ENCODE measurements at places on chromosomes 3 and 15.

GRCh38 chr3:130975251-130975650 is 51.4 kb downstream of the ASTE1 start:
- no peak for DNase-seq

- DNase-seq: no peak
These were observed 711.8 kb upstream of the UBE2E2 start for GRCh38 chr3:22491344-22491743.

DNA sequence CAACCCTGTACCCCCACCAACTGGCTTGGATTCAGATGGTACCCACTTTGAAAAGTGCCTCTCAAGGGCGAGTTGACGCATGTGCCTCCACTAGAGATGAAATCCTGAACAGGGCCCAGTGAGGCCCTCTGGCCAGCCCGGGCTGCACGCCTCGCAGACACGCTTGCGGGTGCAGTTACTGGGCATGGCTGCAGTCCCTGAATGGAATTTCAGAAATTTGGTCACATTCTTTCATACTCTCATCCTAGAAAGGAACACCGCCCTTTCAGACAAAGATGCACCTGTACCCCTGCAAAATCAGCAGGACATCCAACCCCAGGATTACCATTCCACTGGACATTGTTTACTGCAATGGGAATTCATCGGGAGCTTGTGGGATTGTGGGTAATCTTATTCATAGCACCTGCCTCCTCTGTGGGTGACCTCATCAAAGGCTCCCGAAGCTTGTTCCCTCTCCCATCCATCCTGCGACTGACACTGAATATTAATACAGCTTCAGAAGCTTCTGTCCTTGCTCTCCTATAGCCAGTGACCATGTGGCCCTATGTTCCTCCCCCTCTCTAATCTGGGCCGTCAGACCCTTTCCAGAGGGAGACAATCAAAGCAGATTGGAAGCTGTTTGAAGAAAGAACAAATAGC is 42.5 kb upstream of the TPM1 start:
- no peak for DNase-seq

DNA sequence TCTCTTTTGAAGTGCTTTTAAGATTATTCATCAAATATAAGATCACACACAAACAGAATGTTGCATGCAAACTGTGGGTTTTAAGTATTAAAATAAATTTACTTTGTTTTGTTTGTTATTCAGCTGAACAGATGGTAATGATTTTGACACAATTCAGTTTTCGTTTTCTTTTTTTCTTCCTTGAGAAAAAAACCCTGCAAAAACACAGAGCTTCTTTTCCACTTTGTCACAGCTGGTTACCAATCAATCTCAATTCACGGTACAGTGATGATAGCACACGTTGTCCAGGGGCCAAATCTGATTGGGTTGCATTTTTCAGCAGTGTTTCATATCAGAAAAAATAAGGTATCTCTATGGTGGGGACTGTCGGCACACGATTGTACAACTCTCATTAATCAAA is 473.6 kb downstream of the ROBO2 start:
- no peak for DNase-seq

GRCh38 chr3:12818773-12819172 is 22.3 kb downstream of the CAND2 start:
- no peak for DNase-seq

DNA sequence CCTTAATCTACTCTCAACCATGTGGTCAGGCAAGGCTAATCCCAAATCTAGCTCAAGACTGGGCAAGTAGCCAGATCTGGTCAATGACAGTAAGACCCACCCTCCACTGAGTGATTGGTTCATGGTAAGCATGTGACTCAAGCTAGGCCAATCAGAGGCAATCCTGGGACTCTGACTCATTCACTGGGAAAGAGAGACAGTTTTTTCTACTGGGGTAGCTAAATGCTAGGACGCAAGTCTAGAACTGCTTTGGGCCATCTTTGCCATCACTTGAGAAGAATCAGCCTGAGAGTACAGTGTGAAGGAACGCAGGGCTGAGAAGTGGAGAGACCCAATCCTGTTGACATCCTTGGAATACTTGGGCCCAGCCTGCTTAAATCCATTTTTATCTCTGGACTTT is 9.4 kb upstream of the RAD18 start:
- DNase-seq: no peak

- DNase-seq: no peak
These were observed 108.7 kb downstream of the RARB start for GRCh38 chr3:25536521-25537391.

- no peak for DNase-seq
These were observed 60.7 kb downstream of the ZDHHC19 start for GRCh38 chr3:196150481-196150880.

DNA sequence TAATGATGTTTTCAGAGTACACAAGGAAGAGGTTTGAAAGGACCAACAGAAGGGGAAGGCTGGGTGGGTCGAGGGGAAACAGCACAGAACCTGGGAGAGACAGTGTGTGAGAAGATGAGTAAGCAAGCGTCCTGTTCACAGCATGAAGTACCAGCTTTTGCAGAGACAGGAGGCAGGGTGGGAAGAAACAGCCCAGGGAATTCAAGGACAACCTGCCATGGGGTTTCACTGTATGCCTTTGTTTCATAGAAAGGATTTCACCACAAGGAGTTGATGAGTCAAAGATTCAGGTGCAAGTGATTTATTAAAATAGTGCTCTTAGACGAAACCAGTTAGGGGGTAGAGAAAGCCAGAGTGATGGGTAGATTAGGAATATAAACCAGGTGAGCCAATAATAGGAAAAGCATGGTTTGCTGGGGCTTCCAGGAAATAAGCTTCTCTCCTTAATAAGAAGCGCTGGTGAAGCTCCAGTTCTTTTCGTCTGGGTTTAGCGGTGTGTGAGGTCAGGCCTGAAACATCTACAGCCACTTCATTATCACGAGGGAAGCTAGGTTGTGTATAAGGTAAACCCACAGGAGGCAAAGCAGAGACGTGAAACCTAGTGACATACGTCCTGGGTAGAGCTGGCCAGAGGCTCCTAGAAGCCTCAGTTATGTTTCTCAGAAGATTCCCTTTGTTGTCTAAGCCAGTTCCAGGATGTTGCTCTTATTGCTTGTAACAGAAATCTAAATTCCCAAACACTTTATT is 3.9 kb downstream of the HHLA2 start:
- no peak for DNase-seq

DNA sequence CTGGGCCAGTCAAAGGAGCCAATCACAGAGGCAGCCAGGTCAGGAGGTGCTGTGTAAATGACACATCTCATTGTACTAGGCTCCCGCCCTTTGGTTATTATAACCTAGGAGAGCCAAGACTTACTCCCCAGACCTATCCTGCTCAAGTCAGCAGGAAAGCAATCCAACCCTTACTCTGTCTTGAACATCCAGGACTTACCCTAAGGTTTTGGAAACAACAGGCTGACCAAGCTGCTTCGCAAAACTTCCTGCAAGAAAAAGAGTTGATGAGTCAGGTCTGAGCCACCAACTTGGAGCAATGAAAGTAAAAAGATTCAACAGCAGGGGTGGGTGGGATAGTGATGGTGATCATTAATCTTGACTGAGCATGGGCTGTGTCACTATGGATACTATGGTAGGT is 144.4 kb downstream of the MYLK start:
- DNase-seq: no peak

DNA sequence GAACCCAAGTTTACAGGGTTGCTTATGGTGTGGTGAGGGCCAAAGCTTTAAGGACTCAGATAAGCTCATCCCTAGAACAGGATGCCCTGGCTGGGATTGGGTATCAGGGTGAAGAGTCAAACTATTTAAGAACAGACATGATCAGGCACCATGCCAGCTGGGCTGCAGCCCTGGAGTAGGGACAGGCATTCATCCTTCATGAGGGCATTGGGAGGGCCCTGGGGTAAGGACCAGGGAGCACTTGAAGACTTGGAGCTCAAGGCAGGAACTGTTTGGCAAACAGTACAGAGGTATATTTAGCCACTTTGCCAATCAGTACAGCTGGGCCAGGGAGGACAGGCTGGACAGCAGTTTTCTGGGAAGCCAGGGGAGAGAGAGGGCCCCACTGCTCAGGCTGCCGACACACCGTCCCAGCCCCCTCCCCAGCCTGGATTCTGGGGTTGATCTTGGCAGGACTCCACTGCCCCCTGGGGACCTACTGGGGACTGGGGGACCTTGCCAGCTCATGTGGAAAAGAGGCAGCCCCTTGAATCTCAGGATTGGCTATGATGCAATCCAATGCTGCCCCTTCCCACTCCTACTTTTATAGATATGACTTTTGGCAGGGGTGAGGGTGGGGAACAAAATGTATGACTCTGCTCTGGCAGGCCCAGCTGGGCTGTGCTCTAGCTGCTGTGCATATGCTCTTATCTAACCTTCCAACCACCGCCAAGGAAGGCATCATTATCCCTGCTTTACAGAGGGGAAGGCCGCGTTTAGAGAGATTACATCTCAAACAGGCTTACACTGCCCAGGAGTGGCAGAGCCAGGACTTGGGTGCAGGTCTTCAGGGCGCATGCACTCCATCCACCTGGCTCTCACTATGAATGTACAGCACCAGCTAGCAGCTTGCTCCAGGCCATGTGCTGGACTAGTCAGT is 2.3 kb downstream of the PLA2G4E start:
- no peak for DNase-seq

- DNase-seq: no peak
These were observed 175.4 kb downstream of the MBNL1 start for GRCh38 chr3:152444029-152444641.

DNA sequence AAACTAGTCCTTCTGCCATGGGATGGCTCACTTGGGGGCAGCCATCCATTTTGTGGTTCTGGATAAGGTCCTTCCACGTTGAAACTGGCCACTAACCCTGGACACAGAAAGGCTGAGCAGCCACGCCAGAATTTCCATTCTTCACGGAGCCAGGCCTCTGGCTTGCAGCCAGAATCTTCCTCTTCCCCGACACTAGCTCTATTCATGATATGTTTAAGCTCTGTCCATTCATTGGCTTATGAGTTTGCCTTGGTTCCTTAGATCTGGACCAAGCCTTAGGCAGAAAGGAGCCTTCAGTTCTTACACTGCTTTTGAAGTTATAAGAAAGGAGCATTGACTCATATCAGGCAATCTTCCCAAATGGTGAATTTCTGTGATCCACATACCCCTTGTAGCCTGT is 288.4 kb upstream of the GOLGA6L4 start:
- no peak for DNase-seq

- no peak for DNase-seq
These were observed 59.1 kb downstream of the TRPM7 start for GRCh38 chr15:50627351-50628055.

- peak; percentile 53 for DNase-seq
These were observed 655 bp upstream of the TMOD3 start for GRCh38 chr15:51828621-51829375.

DNA sequence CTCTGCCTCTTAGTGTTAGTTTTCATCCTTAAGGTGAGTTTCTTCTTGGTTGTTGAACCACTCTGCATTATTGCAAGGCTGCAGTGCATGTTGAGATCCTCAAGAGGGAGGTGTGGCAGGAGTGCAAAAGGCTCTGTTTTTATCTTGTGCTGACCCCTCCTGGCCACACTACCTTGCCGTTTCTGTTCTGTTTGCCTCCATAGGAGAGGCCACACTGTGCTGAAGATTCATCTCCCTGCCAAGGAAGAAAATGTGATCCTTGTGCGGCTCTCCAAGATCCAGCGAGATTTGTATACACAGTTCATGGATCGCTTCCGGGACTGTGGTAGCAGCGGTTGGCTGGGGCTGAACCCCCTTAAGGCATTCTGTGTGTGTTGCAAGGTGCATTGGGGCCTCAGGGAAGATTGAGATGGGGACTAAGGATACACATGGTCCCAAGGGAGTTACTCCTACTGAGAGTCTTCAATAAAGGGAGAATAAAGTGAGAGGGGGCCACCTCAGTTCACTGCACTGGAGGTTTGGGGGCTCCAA is 33.0 kb upstream of the TEX264 start:
- peak; percentile 83 for DNase-seq

GRCh38 chr3:8589880-8590556 is 54.6 kb downstream of the SSUH2 start:
- no peak for DNase-seq

DNA sequence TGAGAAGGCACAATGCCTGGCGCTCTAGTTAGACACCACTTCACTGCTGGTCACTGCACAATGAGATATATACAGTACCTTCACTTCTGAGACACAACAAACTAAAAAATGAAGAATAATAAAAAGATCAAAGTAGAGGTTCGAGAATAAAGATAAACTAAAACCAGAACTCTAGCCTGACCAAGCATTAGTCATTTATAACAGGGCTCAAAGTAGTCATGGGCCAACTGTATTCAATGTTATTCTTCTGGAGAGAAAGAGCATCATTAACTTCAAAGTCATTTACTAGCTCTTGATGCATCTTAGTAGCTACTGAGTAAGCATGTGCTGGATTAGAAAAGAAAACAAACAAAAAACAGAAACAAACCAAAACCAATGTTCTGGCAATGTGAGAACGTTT is 145.2 kb downstream of the SSR3 start:
- no peak for DNase-seq

- DNase-seq: no peak
These were observed 41.0 kb downstream of the AQP9 start for GRCh38 chr15:58179206-58179605.

- DNase-seq: no peak
These were observed 82.7 kb upstream of the NR2F2 start for GRCh38 chr15:96247621-96248305.

DNA sequence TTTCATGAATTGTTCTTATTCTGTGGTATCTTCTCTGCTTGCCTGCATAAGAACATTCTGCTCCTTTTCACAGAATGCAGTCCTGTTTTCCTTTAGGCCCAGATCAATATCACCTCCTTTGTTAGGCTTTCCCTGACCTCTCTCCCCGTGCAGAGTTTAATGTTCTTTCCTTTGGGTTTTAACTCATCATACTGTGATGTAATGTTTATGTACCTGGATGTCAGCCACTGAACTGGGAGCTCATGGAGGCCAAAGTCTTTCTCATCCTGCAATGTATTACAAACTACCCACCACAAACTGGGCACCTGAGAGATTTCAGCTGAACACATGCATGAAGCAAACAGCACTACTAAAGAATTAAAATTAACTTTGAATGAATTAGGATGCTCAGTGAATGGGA is 192.8 kb upstream of the RORA start:
- DNase-seq: no peak

DNA sequence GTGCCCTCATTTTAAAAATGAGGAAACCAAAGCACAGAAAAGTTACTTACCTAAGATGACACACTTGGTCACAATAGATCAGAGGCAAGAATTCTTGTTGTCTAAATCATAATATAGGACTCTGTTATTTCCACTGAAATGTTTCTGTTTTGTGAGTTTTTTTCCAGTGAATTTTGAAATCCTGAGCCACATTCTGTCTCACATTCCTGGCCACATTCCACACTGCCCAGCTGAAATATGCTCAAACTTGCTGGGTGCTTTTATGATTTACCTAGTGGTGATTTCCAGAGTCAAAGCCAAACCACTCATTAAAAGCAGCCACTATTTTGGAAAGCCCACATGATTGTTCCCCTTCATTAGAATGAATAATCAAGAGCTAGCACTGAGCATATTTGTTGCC is 82.3 kb upstream of the NPHP3 start:
- no peak for DNase-seq

GRCh38 chr3:57555306-57555705 is 768 bp upstream of the PDE12 start:
- DNase-seq: no peak

- DNase-seq: no peak
These were observed 2.5 kb upstream of the INAFM2 start for GRCh38 chr15:40320931-40321371.
